ENCODE measurements at places on chromosomes 3 and 15. TPM values are rescaled to one million over a fixed set of nuclear protein-coding genes. Genes with fewer than 3 reads are reported as not detected.

The CEP152 gene
- 4.5 TPM for total RNA-seq

The GOLGA6A gene
- 0.06 TPM for total RNA-seq

- no peak for DNase-seq
Measured at GRCh38 chr3:121637922-121638321, 22.8 kb downstream of the HCLS1 start.

- DNase-seq: no peak
Measured at GRCh38 chr3:109116031-109116430, 1.9 kb downstream of the MORC1 start.

- DNase-seq: no peak
Measured at GRCh38 chr15:92901995-92902394, 1.9 kb downstream of the CHD2 start.

GRCh38 chr3:184652465-184652864 lies 59.4 kb downstream of the MAGEF1 start:
- peak; percentile 70 for DNase-seq

GRCh38 chr3:48567090-48567489 lies 3.5 kb upstream of the UCN2 start:
- no peak for DNase-seq

- DNase-seq: no peak
Measured at GRCh38 chr3:149280671-149281349, 52.6 kb downstream of the TM4SF18 start.

GRCh38 chr3:159627634-159628033 lies 361.0 kb upstream of the IL12A start:
- no peak for DNase-seq
